ENCODE measurements at places on chromosomes 6 and 20.

- DNase-seq = no peak
Measured at GRCh38 chr6:154382740-154383139, 26.1 kb upstream of the IPCEF1 start.

GRCh38 chr6:19327661-19328060 lies 509.5 kb upstream of the ID4 start:
- no peak for DNase-seq

GRCh38 chr6:77883851-77884250 lies 231.0 kb downstream of the MEI4 start:
- DNase-seq = no peak

GRCh38 chr20:61430228-61430624 lies 178.2 kb downstream of the CDH4 start:
- no peak for DNase-seq

DNA sequence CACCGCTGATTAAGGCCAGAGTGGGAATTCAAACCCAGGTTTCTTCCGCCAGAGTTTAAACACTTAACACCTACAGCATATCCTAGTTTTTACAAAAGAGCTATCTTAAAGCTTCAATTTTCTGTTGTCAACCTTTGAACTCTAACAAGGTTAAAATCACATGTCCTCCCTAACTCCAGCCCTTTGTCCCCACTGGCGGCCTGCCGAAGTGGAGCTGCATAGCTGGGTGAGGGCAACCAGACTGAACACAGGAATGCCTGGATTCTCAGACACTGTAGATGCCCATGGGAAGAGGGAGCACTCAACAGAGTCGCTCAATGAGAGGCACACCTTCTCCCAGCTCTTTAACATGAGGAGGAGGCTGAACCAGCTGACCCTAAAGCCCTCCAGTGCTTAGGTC lies 59.1 kb downstream of the LRFN2 start:
- DNase-seq = no peak
